Left renal cortex interstitium (tissue), 4 donors: ENCODE measurements at places on chromosomes 6 and 20. TPM values are rescaled to one million over a fixed set of nuclear protein-coding genes. Genes with fewer than 3 reads are reported as not detected.

The C6orf15 gene
- polyA plus RNA-seq: not detected

The BPIFB2 gene
- polyA plus RNA-seq: not detected

The RHAG gene
- 0.47 TPM for polyA plus RNA-seq

The FOXC1 gene
- polyA plus RNA-seq: 79.8 TPM

The SNX3 gene
- 206 TPM for polyA plus RNA-seq

The PRSS35 gene
- 55.3 TPM for polyA plus RNA-seq

The PKIB gene
- 1.6 TPM for polyA plus RNA-seq

The GNL1 gene
- 82.4 TPM for polyA plus RNA-seq

The ZC2HC1B gene
- not detected for polyA plus RNA-seq

The PDCD2 gene
- polyA plus RNA-seq: 75.5 TPM

The ITCH gene
- polyA plus RNA-seq: 50.7 TPM

The PHACTR3 gene
- polyA plus RNA-seq: 13.7 TPM

The HCRTR2 gene
- polyA plus RNA-seq: 0.17 TPM

The MAPK13 gene
- polyA plus RNA-seq: 19.9 TPM

The AGPAT4 gene
- polyA plus RNA-seq: 17.3 TPM

The ASF1A gene
- 44.7 TPM for polyA plus RNA-seq

The TBXT gene
- polyA plus RNA-seq: not detected

The CNKSR3 gene
- 57.4 TPM for polyA plus RNA-seq

The GJA1 gene
- 64.1 TPM for polyA plus RNA-seq

The SRC gene
- polyA plus RNA-seq: 48.4 TPM

The RALGAPA2 gene
- polyA plus RNA-seq: 19.5 TPM

The CDH22 gene
- 0.05 TPM for polyA plus RNA-seq

The TMEM244 gene
- polyA plus RNA-seq: not detected

The ZBTB22 gene
- 26.0 TPM for polyA plus RNA-seq

The MLIP gene
- 0.46 TPM for polyA plus RNA-seq

The ADA gene
- polyA plus RNA-seq: 7.5 TPM

The SLC35D3 gene
- 0.10 TPM for polyA plus RNA-seq

The CDSN gene
- polyA plus RNA-seq: not detected

The SMIM28 gene
- not detected for polyA plus RNA-seq

The APCDD1L gene
- 19.5 TPM for polyA plus RNA-seq

The DYNLRB1 gene
- 213 TPM for polyA plus RNA-seq

The HLA-DOB gene
- polyA plus RNA-seq: 0.21 TPM

The GPLD1 gene
- 4.0 TPM for polyA plus RNA-seq

The CST7 gene
- polyA plus RNA-seq: 0.48 TPM

The IL17A gene
- not detected for polyA plus RNA-seq

The MOG gene
- 0.22 TPM for polyA plus RNA-seq

The CNR1 gene
- polyA plus RNA-seq: 0.87 TPM

The ENPP1 gene
- polyA plus RNA-seq: 18.3 TPM

The SLC16A10 gene
- 21.2 TPM for polyA plus RNA-seq

The CHD6 gene
- 46.6 TPM for polyA plus RNA-seq

The CSTF1 gene
- polyA plus RNA-seq: 43.8 TPM

The LY6G5B gene
- 28.1 TPM for polyA plus RNA-seq

The ARHGAP40 gene
- 0.24 TPM for polyA plus RNA-seq

The LGSN gene
- 0.92 TPM for polyA plus RNA-seq

The ESR1 gene
- 2.0 TPM for polyA plus RNA-seq

The TAGAP gene
- polyA plus RNA-seq: 0.72 TPM

The SLC52A3 gene
- 3.6 TPM for polyA plus RNA-seq

The SLC2A10 gene
- polyA plus RNA-seq: 16.9 TPM

The PRICKLE4 gene
- polyA plus RNA-seq: 6.7 TPM

The PIM1 gene
- polyA plus RNA-seq: 24.5 TPM

The RNF182 gene
- 2.9 TPM for polyA plus RNA-seq

The GNAS-AS1 gene
- 1.6 TPM for polyA plus RNA-seq

The SIGLEC1 gene
- polyA plus RNA-seq: 0.58 TPM

The PHF1 gene
- 84.3 TPM for polyA plus RNA-seq

The SSR1 gene
- polyA plus RNA-seq: 133 TPM

The BPIFA1 gene
- not detected for polyA plus RNA-seq

The KIF25 gene
- 0.34 TPM for polyA plus RNA-seq

The TMEM151B gene
- 0.41 TPM for polyA plus RNA-seq

The NFYA gene
- 50.3 TPM for polyA plus RNA-seq
